Pancreas (tissue), 10 donors: ENCODE measurements at places on chromosomes 7 and 10.

- DNase-seq = no peak
These were observed 22.7 kb downstream of the MACC1 start for GRCh38 chr7:20194343-20194995.

DNA sequence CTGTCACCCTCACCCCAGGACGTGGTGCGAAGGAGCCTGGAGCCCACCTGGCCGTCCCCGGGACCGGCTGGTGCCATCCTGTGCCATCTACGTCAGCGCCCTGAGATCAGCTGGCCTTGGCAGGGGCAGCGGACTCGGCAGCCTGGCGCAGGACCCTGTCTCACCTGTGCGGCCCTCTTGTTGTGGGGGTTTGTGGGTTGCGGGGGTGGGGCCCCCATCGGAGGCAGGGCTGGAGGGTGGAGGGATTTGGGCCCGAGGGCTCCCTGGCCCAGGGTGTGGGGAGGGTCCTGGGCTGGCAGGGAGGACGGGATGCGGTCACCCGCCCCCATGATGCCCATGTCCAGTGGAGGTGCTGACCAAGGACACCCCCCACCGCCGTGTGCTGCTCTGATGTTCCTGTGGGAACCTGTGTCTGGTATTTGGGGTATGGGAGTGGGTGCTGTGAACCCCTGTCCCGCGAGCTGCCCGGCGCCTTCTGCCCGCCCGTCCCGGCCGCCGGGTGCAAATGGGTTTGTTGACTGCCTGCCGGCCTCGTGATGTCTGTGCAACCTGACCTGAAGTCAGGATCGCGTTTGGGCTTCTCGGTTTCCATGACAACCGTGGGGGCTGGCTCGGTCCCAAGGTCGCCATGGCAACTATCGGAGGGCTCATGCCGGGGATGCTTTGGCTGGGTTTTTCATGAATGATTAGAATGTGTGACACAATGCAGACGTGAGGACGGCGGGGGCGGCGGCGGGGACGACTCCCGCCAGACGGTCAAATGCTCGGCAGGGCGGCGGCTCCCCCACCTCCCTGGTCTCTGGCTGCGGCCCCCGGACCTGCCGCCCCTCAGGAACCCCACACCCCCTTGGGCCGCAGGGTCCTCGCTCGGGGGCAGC is 7.3 kb downstream of the MAFK start:
- peak; percentile 97 for DNase-seq

GRCh38 chr7:78172267-78172757 is 373.7 kb downstream of the PHTF2 start:
- DNase-seq = no peak

DNA sequence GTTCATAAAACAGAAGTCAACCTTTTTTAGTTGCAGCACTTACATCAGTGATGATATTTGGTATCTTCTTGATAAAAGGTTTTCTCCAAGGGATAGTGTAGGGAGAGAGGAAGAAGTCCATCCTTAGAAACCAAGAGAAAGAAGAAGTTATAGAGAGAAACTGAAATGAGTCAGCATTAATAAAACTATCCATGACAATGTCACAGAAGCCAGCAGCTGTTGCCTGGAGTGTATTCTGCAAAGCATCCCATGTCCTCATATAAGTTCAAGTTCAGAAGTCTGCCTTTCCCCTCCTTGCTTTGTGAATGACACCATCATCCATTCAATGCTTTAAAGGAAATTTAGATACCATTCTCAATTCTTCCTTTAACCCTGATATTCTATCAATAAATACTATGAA is 14.4 kb upstream of the COL1A2 start:
- DNase-seq = no peak

DNA sequence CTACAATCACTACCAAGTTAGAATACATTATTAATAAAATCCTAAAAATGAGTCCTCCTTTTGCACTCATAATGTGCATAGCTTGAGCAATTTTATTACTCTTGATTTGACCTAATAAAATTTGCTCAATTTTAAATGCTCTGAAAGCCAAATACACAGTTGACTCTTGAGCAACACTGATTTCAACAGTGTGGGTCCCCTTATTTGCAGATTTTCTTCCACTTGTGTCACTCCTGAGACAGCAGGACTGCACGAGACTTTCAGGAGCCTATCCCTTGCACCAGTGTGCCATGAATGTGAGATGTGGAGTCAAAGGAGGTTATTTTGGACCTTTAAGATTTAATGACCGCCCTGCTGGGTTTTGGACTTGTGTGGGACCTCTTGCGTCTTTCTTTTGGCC is 23.2 kb downstream of the RNF216 start:
- no peak for DNase-seq

- no peak for DNase-seq
These were observed 24.4 kb upstream of the LRRC4 start for GRCh38 chr7:128055637-128056036.

- DNase-seq = no peak
These were observed 134.3 kb downstream of the PLXNA4 start for GRCh38 chr7:132441935-132442334.

DNA sequence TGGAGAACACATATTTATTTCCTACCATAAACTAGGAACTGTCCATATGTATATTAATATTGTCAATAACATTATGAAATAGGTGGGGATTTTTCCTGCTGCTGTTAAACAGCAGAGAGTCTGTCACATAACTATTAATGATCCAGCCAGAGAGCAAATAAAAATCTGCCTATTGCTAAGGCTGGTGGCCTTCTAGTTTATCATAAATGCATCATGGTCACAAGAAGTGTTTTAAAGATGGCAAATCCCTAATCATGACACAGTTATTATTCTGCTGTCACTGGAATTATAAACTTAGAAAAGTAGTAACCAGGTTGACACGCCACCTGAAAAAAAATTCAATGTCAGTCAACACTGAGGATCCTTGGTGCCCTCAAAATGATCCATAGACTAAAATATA is 132.3 kb downstream of the HGF start:
- DNase-seq = no peak

DNA sequence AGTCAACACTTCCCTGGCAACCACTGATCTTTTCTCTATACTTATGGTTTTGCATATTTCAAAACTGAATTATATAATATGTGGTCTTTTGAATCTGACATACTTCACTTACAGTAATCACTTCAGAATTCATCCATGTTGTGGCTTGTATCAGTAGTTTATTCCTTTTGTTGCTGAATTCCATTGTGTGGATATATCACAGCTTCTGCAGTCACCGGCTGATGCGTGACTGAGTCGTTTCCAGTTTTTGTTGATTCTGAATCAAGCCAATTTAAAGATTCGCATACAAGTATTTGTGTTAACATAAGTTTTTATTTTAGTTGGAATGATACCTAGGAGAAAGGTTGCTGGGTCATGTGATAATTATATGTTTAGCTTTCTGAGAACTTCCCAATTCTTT is 672.5 kb upstream of the ANKRD30A start:
- no peak for DNase-seq

DNA sequence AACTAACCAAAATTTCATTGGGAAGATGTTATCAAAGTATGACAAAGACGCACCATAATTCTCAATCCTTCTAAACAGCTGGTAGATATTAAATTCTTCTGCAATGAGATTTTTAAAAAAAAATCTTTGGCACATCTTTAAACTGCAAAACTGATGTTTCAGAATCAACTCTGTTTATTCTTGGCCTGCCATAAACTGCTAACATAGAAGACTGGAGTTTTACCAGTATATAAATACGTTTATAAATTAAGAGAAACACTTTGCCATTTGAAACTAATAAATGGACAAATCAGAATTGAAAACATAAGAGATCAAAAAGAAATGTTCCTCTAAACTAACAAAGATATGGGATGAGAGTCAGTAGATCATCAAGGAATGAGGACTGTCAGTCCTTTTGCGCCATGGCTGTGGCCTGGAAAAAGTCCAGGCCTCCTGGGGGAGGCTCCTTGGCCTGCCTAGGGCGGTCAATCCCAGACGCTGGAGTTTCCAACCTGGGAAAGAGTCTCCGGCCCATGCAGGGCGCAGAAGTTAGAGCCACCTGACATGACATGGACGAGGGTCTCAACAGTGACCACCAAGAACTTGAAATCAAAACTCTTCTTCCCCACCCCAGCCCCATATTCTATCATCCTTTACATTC is 34.2 kb upstream of the NEBL start:
- DNase-seq = no peak

DNA sequence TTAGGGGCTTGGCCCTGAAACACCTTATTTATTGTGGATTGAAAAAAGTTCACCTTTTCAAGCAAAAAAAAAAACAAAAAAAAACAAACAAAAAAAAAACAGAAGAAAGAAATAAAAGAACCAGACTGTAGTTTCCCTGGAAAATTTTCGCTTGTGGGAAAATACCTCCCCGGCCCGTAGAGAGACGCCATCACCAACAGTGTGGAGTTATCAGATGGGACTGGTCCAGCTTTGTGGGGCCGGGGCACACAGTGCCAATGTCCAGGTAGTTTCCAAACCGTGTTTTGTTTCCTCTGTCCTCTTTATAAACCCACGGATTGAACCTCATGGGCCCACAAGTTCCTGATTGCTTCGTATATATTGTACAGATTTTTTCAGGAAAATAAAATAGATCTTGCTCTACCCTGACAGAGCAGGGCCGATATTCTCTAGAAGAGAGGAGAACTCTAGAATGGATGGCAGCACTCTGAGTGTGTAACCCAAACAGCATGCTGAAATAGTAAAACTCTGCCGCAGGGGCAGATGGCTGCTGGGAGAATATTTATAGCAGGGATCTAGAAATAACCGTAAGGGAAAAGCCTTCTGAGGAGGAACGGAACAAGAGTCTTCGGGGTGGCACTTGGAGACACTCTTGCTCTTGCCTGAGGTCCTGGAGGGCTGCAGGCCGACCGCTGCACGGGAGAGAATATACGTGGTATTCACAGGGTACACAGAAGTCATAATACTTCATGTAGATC is 241.0 kb downstream of the FRMD4A start:
- DNase-seq = peak; percentile 37

DNA sequence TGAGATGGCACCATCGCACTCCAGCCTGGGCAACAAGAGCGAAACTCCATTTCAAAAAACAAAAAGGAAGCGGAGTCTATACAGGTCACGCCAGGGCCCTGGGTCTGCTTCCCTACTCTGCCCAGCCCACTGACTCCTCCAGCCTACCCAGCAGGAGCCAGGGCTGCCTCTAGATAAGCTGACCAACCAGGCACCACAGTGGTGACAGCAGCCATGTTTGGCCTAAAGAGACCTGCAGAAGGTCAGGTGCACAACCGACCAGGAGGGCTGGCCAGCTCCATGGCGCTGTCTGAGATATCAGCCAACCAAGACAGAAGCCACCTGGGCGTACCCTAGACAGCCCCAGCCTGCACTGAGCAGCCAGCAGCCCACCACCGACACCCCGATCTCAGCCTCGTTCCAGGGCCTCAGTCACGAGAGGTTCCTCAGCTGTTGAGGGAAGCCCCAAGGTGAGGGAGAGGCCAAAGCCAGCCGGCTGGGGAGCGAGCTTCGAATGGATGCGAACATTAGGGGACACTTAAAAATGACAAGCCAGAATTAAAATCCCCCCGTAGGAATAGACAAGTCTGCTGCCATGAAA is 24.4 kb upstream of the PWWP2B start:
- DNase-seq = no peak

DNA sequence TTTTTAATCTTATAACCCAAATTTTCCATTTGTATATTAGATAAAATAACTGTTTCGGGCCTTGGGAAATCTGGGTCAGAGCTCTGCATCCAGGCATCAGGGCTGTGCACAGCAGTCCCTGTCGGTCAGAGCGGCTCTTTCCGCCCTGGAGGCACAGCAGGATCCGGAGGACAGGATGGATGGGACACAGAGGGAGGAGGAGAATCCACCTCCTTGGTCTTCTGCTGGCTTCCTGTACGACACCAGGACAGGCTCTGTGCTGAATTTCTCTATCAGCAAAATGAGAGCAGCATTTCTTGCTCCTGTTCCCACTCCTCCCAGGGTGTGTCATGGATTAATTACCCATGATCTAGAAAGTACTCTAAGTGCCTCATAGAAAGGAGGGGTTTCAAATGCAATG is 254.9 kb downstream of the SKAP2 start:
- no peak for DNase-seq

- no peak for DNase-seq
These were observed 20.1 kb downstream of the CCSER2 start for GRCh38 chr10:84348447-84348846.

GRCh38 chr7:115267503-115267902 is 345.6 kb downstream of the MDFIC start:
- no peak for DNase-seq

- DNase-seq = no peak
These were observed 3.5 kb upstream of the KCNH2 start for GRCh38 chr7:150981644-150982043.

GRCh38 chr10:128016423-128017060 is 109.6 kb downstream of the PTPRE start:
- no peak for DNase-seq

- DNase-seq = no peak
These were observed 170.3 kb downstream of the NRP1 start for GRCh38 chr10:33164060-33164709.

GRCh38 chr10:29630205-29631048 is 4.3 kb downstream of the SVIL start:
- no peak for DNase-seq

DNA sequence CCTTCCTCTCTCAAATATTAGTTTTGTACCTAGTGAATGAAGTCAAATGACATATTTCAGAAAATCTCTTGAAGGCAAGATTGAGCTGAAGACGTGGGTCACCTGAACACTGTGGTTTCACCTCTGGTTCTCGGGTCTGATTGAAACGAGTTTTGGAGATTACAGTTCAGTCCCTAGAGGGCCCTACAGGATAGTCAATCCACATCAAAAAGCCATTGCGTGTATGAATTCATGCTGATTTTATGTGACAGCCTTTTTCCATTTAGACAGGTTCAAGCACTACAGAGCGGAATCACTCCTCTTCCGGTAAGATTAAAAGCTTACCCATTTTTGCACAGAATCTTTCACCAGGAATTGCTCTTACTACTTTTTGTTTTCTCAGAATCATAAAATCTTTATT is 62.2 kb downstream of the VIM start:
- no peak for DNase-seq

DNA sequence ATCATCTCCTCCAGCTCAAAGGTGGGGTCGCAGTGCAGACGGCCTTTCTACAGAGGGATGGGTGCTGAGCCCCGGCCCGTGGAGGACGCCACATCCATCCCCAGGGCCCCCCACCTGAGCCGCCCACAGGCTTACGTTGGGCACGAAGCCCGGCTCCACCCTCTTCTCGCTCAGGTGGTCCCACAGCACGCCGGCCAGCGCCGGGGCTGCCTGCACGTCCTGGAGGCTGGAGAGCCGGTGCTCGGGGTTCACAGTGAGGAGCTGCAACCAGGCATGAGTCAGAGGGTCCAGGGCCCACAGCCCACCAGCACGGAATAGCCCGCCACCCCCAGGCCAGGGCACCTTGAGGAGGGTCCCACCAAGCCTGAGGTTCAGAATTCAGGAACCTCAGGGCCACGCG is 36.0 kb downstream of the DPYSL4 start:
- DNase-seq = no peak

DNA sequence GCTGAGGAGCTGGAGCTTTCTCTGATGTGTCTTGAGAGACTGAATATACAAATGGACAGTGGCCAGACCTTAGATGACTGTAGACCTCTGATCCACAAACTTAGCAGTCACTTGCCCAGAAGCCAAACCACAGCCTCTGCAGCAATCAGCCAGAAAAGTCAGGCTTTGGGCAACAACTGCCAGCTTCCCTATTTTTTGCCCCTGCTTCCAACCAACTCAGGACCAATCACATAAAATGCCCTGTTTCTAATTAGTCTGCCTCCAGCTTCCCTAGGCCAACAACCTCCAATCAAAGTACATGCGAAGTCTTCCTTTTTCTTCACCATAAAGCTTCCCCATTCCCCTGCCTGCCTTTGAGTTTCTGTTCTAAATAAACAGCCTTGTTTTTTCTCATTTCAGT is 37.8 kb upstream of the CACUL1 start:
- peak; percentile 43 for DNase-seq
